ENCODE measurements at places on chromosomes 6 and 20.

- DNase-seq, result peak; percentile 52
These were observed 70.0 kb downstream of the SNX5 start for GRCh38 chr20:17898548-17898994.

DNA sequence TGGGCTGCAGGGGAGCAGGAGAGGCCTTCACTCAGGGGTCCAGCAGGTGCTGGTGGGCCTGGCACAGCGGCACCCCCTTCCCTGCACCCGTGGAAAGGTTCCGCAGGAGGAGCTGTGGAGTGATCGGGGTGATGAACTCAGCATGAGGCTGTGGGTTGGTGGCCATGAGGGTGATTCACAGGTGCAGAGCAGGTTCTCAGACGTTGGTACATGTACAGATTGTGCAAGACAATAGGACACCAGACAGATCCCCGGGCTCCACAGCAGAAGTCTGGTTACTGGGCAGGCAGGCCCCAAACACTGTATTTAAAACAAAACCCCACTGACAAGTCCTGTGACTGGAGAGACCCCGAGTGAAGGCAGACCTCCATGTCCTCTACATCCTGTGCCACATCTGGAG, 151.6 kb upstream of the CDH4 start:
- no peak for DNase-seq

DNA sequence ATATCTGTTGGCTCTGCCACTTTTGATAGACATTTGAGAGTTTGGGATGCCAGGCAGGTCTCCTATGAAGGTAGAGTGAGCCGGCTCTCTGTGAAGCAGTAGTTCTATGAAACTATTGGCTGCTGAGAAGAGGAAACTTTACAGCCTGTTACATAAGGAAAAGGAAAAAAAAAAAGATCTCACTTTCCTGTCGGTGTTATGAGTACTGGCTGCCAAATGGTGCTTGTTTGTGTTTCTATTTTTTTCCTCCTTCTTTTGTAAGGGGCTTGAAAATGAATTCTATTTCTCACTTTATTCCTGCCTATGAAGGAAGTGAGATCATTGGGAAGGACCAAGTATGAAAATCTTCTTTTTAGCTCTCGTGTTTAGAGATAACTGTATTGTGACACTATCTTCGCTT, 73.1 kb upstream of the CLDN20 start:
- no peak for DNase-seq

DNA sequence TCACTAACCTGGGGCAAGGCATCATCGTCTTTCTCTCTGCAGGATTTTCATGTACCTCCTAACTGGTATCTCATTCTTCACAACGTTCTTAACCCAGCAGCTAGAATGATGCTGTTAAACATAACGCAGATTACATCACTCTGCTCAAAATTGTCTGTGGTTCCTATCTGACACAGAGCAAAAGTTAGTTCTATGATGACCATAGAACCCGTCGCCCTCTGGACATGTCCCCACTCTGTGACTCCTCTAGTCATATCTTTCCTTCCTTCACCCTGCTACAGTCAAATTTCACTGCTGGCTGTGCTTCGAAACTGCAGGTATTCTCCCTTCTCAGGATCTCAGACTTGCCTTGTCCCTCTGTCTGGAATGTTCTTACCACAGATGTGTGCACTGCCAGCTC, 87.4 kb upstream of the TPD52L1 start:
- DNase-seq, result no peak

DNA sequence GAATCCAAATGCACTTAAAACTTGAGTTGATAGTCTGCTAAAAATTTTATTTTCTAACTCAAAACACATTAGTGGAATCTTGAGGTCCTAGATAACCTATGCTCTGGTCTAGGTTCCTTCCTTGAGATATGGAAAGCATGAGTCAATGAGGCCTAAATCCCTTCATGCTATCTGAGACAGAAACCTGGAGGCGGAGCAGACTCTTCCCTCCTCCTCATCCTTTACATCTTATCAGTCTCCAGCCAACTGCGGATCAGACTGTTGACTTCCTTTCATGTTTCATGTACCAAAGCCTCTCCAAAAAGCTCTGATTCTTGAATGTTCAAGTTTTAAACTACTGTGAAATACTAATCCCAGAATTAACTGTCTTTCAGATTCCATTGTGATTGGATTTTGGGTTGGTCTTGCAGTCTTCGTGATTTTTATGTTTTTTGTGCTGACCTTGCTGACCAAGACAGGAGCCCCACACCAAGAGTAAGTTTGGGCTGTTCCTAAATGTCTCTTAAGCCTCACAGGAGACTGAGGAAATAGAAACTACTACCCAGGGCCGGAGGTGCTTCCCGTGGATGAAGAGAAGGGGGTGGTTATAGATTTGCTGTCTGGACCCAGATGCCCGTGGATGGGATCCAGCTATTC, 29.1 kb downstream of the MRAP2 start:
- DNase-seq, result no peak

GRCh38 chr6:155141512-155141911, 122.3 kb upstream of the CLDN20 start:
- DNase-seq, result no peak

All from stimulated activated CD4-positive, alpha-beta T cell treated with anti-CD3 and anti-CD28 coated beads, Interleukin-4, amount 100 ng/mL, for 1 hour (primary cell).